ENCODE measurements at places on chromosomes 7 and 10.

- peak; percentile 39 for DNase-seq
Observed at GRCh38 chr7:151429560-151430331, 10.2 kb downstream of the CRYGN start.

GRCh38 chr7:34392972-34393371 lies 265.0 kb upstream of the NPSR1 start:
- DNase-seq, result no peak

DNA sequence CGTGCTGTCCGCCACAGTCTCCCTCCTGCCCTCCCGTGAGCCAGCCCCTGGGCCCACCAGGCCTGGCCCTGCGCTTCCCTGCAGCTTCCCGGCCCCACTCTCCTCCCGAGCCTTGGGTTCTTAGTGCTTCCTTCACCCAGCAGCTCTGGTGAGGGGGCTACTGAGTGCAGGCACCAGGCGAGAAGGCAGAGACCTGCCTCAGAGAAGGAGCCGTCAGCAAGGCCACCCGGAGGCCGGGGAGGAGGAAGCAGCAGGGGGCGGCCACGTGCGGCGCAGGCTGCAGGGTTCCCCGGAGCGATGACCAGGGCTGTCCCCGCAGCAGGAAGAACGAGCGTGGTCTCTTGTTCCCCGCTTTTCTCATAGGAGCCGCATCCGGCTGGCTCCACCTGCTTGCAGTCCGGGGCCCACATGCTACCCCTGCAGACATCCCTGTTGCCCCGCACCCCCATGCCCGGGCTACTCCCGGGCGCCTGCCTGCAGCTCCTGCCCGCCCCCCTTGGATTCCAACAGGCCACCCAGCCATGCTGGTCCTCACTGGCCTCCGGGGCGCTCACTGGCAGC lies 20.5 kb downstream of the YKT6 start:
- DNase-seq, result no peak

- DNase-seq, result no peak
Observed at GRCh38 chr10:32234471-32234870, 112.5 kb downstream of the EPC1 start.

DNA sequence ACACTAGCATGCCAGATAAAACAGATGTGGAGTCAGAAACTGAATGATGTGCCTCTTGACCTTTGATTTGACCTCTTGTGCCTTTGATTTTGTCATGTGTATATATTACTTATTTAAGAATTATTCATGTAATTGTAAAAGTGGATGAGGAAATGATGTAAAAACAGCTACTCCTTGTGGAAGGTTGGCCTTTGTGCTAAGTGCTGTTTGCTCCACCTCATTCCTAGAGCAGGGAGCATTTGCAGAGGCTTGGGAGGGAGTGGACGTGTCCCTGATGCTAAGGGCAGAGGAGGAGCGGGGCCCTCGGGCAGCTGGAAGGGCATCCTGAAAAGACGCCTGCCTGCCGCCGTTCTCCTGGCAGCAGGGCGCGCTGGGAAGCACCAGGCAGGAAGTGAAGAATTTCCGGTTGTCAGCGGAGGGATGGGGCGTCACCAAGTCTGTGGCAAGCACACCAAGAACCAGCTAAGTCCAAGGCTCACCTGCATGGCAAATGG lies 197.6 kb upstream of the ZNF32 start:
- no peak for DNase-seq

GRCh38 chr10:71431239-71432100 lies 34.8 kb downstream of the CDH23 start:
- no peak for DNase-seq

GRCh38 chr7:36275735-36276284 lies 113.9 kb upstream of the ANLN start:
- DNase-seq, result no peak

DNA sequence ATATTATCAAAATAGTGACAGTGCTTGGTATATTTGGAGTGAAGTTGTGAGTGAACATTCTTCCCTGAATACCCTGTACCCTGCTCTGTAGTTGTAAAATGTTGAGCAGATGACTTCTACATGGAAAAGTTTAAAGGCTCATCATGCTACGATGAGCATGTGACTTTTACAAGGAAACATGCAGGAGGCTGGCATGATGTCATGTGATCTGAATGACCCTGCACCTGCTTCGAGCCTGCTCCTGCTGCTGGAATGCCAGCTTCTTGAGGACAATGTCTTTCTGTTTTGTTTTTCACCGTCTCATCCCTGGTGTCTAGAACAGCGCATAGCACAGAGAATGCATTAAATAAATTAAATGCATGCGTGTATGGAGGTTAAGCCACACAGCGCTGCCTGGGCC lies 5.4 kb upstream of the INPP5A start:
- no peak for DNase-seq

- no peak for DNase-seq
Observed at GRCh38 chr7:1538544-1539180, 8.2 kb downstream of the MAFK start.

DNA sequence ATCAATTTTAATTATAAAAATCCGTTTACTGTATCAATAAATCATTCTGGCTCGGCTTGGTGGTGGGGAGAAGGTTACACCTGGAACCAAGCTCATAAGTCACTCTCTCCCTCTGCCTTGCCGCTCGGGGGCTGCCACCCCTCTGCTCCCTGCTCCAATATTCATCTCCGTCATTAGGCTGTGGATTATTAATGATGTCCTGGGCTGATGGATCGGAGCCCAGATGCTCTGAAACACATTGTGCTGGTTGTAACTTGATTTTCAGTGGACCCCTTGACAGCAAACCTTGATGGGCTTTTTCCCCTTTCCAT lies 314.2 kb downstream of the PLXNA4 start:
- no peak for DNase-seq

DNA sequence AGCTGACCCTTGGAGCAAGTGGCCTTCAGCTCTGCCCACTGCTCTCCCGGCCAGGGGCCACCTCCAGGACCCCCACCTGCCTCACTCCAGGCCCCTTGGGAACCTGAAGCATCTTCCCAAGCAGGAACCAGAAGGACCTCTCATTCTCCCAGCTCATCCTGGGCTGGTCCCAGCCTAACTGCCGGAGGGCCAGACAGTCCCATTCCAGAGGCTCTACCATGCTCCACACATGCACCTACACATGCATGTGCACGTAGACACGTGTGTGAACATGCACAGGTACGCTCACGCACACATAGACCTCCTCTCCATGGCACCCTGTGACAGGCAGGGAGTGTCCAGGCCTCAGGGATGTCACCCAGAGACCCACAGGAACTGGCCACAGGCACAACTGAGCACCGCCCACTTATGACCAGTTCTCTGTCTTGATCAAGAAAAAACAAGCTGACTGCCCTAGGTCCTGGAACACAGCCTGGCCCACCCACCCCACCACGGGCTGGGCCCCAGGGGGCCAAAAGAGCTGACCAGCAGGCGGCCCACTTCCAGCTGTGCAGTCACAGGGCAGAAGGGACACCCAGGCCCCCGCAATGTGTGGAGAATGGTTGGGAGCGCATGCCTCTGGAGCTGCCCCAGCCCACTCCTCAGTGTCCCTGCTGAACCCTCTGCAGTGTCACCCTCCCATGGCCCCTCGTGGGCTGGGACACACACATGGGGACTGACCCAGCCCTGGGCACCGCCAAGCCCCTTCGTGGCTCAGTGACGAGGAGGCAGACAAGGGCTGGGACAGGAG lies 43.4 kb downstream of the CAMK2B start:
- DNase-seq, result no peak

- DNase-seq, result no peak
Observed at GRCh38 chr10:124921261-124921660, 20.7 kb upstream of the ZRANB1 start.

- DNase-seq, result peak; percentile 54
Observed at GRCh38 chr7:22885797-22886261, 63.2 kb upstream of the TOMM7 start.

DNA sequence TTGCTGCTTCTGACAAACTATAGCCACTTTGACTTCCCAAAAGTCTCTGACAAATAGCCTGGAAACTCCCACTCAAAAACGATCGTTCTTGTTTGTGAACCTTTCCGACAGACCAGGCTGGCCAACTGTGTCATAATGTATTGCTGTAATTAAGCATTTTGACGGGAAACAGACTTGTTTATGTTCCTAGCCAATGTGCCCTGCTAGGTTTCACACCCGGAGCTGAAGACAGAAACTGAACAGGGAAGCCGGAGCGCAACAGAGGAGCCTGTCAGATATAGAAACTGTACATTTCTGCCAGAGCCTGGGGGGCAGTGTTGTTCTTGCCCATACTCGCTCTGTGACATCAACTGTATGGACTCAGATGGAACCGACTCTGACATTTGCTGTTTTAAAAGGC lies 55.3 kb upstream of the C7orf33 start:
- DNase-seq, result no peak

GRCh38 chr7:43876241-43876640 lies 6.9 kb upstream of the MRPS24 start:
- DNase-seq, result no peak

- DNase-seq, result no peak
Observed at GRCh38 chr10:87850742-87851205, 12.6 kb downstream of the KLLN start.

GRCh38 chr10:93143281-93143680 lies 69.6 kb downstream of the CYP26A1 start:
- no peak for DNase-seq

DNA sequence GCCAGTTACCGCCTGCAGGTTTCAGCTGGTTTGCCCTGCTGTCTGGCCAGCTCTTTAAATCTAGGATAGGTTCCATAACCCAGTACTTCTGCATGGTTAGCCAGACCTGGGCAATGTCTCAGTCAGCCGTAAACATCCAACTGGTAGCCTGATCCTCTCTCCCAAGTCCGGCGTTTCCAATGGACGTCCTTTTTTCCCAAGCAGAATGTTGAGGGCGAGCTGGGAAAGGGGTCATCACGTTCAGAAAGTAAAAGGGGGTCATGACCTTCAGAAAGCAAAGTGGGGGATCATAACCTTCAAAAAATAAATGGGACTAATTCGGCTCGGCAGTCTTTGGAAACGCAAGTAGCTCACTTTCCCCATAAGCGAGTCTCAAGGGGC lies 430 bp downstream of the PON3 start:
- no peak for DNase-seq

DNA sequence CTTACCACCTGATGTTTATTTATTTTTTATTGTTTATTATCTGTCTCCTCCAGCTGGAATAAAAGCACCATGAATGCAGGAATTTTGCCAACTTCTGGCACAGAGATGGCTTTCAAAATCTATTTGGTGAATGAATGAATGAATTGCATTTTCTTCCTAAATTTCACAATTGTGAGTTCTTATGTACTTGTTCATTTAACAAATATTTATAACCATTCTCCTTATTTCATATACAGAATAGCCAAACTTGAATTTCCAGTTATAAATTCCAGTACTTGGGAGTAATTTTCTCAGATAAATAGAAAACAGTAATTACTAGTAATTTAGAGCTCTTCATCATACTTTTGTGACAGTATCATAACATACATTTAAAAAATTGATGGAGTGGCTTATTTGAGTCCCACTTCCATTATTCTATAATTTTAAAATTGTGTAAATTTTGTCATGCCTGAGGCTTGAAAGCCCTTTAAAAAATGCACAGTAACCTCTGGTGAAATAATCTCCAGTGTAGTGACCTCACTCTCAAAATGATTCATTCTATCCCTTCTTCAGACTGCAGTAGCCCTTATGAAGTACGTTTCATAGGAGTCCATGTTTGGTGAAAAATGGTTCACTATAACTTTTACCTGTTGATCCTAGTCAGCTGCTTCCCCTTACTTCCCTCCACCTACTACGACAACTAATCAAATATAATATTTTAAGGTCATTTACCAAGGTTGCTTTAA lies 40.0 kb upstream of the SRI start:
- DNase-seq, result no peak

DNA sequence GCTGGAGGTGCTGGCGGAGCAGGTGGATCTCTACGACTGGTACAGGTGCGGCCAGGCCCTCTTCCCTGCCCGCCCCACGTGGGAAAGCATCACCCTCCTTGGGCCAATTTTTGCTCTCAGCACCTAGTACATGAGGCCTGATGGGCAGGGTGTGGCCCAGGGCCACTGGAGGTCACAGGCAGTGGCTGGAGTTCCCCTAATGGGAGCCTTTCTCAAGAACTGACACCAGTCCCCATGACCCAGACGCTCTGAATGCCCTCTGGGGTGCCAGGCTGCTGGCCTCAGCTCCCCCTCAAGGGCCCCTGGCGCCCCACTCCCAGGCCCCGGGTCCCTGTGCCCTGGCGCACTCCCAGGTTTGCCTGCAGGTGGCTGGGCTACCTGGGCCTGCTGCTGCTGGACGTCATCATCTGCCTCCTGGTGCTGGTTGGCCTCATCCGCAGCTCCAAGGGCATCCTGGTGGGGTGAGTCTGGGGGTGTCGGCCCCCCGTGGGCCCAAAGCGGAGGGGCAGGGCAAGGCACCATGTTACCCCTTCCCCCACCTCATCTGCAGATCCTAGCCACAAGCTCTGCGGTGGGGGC lies 15.9 kb downstream of the TTYH3 start:
- no peak for DNase-seq

DNA sequence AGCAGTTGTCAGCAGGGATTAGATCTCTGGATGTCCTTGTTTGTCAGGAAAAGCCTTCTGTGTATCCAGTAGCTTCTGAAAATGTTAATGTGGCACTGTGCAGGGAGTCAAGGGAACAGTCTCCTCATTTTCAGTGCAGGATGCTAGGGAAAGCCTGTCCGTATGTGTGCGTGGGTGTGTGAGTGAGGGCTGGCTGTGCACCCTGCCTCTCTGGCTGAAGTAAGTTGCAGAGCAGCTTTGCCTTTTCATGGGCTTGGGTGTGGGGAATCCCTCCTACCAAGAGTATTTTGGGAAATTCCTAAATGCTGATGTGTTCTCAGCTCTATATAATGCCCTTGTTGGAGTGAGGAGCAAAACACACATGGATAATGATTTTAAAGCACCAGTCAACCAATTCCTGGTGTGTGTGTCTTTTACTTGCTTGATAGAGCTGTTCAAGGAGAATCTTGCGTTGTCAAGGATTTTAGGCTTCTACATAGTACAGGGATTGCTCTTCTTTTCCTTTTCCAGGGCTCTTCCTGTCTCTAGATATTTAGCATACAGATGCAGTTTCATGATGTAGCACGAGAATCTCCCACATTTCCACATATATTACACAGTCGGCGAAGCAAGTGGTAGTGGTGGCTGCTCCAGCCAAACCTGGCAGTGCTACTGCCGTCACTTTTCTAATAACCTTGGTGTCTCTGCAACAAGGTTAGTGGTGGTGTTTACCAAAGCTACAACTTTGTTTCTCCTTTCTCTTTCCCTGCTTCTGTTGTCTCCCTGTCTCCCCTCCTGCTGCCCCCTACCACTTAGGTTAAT lies 92.8 kb downstream of the MCU start:
- no peak for DNase-seq

- no peak for DNase-seq
Observed at GRCh38 chr10:98402478-98402877, 12.5 kb downstream of the PYROXD2 start.
